Mucosa of gallbladder (tissue), 1 donor: ENCODE measurements at places on chromosomes 6 and 20. TPM values are rescaled to one million over a fixed set of nuclear protein-coding genes. Genes with fewer than 3 reads are reported as not detected.
A peak's percentile ranks its signal among the peaks of the same experiment; 100 is the strongest.

DNA sequence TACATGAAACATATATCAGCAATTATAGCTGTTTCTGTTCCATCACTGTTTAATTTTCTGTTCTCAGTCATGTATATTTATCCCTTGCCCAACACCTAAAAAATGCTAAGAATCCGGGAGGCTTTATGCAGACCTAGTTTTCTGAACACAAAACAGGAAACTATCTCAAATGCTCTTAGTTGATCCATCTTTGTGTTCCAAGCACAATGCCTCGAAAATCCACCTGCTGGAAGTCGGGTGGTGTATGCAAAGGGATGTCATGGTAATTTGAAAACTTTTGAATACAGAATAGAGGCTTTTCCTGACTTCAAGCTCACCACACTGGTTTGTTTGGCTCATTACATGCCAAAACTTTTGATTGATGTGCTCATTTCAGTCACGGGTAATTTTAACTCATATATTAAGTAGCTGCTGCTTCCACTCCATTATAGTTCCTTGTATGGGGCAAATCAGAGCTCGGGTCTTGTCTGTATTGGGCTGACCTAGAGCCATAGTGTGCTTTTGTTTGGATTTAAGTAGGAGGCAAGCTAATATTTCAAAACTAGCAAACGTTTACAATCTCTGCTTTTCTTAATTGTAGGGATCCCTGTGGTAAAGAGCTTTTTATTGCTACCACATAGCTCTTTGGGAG lies 646.5 kb upstream of the EPHA7 start:
- no peak for DNase-seq

GRCh38 chr6:119333707-119334295 lies 15.8 kb downstream of the MAN1A1 start:
- no peak for DNase-seq

DNA sequence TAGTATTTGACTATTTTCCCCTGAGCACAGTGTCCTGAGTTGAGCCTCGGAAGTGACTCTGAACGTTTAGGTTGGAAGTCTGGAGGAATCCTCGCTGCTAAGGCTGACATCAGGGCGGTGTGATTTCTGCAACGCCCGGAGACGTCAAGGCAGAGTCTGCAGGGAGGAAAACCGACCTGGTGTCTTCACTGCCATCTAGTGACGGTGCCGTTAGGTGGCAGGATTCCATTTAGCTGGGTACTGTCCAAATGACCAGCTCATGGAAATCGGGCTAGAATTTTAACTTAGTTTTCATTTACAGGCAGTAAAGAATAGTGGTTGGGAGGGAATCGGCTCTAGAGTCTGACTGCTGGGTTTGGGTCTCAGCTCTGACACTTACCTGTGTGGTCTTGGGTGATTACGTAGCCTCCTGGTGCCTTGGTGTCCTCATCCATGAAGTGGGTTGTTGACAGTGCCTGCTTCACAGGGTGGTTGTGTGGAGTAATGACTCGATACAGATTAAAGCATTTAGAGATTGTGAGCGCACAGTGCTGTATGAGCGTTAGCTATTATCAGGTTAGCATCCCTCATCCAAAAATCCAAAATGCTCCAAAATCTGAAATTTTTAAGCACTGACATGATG lies 35.0 kb downstream of the FOXF2 start:
- DNase-seq, result peak; percentile 58

- no peak for DNase-seq
Measured at GRCh38 chr6:113102761-113103160, 754.4 kb upstream of the MARCKS start.

Gene MED20
- total RNA-seq, result 26.7 TPM
